ENCODE measurements at places on chromosomes 7 and 10.

GRCh38 chr7:112097524-112097923 lies 108.7 kb downstream of the DOCK4 start:
- H3K27ac ChIP-seq = no peak overlapping the region
- no peak for DNase-seq
- H3K36me3 ChIP-seq = no peaks in the 10 kb centered on the region
- H3K4me1 ChIP-seq = no peaks in the 10 kb centered on the region
- H3K4me3 ChIP-seq = no peak overlapping the region

DNA sequence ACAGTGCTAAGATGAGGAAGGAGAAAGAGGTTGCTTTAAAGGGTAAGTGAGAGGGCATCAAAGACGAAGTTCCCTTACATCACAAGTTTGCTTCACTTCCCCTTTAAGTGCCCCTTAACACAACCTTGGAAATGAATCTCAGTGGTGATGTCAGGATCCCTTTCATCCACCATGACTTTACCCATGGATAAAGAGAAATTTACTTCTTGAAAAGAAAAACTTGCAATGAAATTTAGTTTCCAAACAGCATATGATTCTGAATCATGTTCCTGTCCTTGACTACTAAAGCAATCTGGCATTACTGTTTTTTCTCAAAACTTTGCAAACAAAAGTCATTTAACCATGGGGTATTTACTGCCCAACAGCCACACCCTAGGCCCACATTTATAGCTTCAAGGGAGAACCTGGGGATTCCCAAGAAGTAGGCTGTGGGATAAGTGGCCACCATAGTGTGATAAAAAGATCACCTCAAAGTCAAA lies 135.9 kb downstream of the ITGB8 start:
- no peak overlapping the region for H3K4me3 ChIP-seq
- H3K4me1 ChIP-seq = no peaks in the 10 kb centered on the region
- peak overlapping the region; percentile 11 for H3K27ac ChIP-seq
- peak; percentile 7 for DNase-seq

DNA sequence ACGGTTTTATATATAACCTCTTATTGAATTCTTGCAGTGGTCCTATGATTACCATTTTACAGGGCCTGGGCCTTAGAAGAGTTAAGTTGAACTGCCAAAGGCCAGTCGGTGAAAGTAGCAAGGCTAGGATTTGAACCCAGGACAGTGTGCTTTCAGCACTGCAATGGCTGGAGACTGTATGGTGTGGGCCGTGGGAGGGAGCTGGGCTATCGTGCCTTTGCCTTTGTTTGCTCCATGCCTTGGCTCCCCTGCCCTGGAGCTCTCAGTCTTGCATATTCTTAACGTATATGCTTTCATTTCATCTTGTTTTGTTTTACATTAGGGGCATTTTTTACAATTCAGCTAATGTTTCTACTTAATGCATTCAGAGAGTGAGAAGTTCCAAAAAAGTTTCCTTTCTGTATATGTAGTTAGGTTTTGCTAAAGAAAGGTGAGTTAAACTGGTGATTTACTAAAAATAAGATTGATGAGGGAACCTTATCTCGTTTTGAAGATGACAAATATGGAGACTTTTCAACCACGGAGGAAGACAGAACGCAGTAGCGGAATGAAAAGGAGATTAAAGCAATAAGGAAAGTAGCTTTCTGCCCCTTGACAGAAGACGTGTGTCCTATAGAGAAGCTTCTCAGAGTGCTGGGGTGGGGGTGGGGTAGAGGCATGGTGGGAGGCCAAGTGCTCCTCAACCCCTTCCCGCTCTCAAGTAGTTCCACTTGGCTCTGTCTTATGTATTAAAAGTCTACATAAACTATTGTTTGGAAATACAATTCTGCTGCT lies 82.5 kb downstream of the RTKN2 start:
- H3K4me1 ChIP-seq = peaks cover 29% of the 10 kb centered on the region
- H3K4me3 ChIP-seq = peak overlapping the region; percentile 33
- H3K27me3 ChIP-seq = no peaks in the 10 kb centered on the region
- no peak for DNase-seq
- H3K27ac ChIP-seq = peak overlapping the region; percentile 53
- peaks cover 3% of the 10 kb centered on the region for H3K36me3 ChIP-seq

DNA sequence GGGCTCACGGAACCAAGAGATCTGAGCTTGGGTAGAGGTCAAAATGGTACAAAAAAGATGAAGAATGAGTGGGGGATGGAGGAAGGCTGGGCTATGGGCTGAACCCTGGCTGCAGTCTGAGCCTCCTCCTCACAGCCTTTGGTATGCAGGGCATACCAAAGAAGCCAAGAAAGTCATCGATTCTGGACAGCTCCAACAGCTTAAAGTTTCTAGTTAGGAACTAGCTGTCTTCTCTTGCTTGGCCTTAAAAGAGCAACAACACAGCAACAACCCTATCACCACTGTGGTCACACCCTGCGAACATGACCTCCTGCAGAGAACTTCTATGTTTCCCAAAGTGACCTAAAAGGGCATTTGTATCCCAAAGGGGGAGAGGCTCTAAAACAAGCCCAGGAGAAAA lies 126.1 kb upstream of the EFCAB10 start:
- H3K27me3 ChIP-seq = no peaks in the 10 kb centered on the region
- no peaks in the 10 kb centered on the region for H3K4me1 ChIP-seq
- H3K36me3 ChIP-seq = peaks cover 16% of the 10 kb centered on the region
- no peak overlapping the region for H3K27ac ChIP-seq
- no peak overlapping the region for H3K4me3 ChIP-seq

DNA sequence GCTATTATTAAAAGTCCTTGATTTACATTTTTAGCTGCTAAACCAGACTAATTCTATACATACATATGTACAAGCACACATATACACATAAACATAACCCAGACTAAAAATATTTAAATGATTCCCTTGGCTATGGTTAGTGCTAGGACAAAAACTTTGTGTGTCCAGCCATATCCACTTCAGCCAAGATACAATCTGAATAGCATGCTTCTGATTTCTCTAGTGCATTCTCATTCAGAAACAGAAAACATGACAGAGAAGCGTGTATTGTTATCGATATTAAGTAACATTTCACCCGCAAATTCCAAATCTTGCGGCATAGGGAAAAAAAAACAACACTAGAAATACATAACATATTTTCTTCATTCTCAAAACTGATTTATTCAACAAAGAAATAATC lies 569.3 kb downstream of the KCNMA1 start:
- H3K27ac ChIP-seq = no peak overlapping the region
- DNase-seq = no peak

- no peaks in the 10 kb centered on the region for H3K36me3 ChIP-seq
- no peaks in the 10 kb centered on the region for H3K4me1 ChIP-seq
- no peaks in the 10 kb centered on the region for H3K27me3 ChIP-seq
- no peak for DNase-seq
Measured at GRCh38 chr7:10557375-10557774, 416.3 kb upstream of the PHF14 start.

GRCh38 chr10:620417-620816 lies 69.1 kb downstream of the DIP2C start:
- peaks cover 22% of the 10 kb centered on the region for H3K4me1 ChIP-seq
- no peak for DNase-seq

- H3K27ac ChIP-seq = no peak overlapping the region
- no peaks in the 10 kb centered on the region for H3K4me1 ChIP-seq
- no peak overlapping the region for H3K4me3 ChIP-seq
- no peak for DNase-seq
- no peaks in the 10 kb centered on the region for H3K36me3 ChIP-seq
Measured at GRCh38 chr7:145263886-145264285, 428.0 kb upstream of the TPK1 start.

DNA sequence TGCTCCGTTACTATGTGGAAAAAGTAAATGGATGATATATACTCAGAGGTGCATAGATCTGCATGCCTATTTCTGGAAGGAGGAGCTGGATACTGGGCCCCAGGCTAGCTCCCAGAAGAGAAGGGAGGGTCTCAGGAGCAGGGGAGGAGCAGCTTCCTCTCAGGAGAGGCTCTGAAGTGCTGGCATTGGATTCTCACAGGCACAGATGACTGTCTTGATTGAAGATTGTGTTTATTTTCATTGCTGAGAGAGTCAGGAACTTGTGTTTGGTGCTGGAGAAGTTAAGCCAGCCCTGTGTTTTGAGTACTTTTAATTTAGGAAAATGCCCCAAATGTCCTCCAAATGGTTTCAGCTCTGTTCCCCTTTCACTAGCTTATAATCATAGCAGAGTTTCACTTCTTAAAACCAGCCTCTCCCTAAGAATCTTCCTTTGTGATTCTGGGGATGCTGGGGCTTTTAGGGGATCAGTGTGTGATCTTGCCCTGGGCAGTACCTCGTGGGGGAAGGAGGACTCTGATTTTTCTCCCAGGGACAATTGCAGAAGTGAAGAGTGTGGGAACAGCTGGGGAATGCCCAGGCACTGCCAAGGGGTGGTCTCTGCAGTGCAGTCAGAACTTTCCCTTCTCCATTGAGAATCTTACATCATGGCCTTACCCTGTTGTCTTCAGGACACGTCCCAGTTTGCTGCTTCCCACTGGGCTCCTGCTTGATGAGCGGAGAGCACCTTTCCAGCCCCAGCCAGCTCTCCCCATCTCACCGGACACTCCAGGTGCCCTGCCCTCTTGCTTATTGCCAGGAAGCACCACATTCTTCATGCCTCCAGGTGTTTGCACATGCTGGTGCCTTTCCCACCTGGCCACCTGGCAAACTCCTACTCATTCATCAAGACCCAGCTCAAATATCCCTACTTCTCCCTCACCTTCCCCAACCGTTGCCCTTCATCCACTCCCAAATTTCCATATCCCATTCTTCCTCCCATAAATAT lies 102.8 kb downstream of the ARHGAP22 start:
- DNase-seq = no peak
- no peaks in the 10 kb centered on the region for H3K27me3 ChIP-seq
- H3K4me1 ChIP-seq = peaks cover 46% of the 10 kb centered on the region
- H3K4me3 ChIP-seq = no peak overlapping the region

DNA sequence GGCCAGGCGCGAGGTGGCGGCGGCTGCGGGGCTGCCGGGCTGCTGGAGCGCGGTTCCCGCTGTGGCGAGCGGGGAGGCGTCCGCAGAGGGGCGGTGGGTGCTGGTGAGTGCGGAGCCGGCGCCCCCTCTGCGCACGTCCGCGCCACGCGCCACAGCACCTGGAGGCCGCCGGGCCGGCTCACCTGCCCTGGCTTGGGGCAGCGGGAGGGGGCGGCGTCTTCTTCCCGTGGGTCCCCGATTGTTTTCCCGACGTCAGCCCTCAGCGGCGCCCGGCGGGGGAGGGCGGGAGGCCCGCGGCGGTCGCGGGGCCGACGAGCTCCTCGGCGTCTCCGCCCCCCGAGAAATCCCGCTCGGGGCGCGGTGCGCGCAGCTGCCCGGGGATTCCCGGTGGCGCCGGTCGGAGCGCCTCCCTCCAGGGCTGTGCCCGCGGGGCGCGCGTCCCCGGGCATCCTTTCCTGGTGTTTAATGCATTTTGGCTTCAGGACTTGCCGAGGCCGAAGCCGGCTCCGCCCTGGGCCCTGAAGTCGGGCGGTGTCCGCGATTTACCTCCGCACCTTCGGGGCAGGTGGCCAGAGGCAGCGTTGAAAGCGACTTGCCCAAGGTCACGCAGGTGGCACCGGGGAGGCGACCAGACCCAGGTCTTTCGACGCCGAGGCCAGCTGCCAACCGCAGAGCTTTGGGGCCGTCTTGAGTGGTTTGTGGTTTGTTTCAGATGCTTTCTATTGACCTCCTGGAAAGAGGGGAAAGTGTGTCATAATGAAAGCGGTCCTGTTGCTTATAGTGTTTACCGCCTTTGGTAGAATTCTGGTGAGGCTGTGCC lies 561 bp downstream of the PLEKHA1 start:
- H3K27ac ChIP-seq = peak overlapping the region; percentile 99
- peak overlapping the region; percentile 94 for H3K4me3 ChIP-seq
- peaks cover 19% of the 10 kb centered on the region for H3K4me1 ChIP-seq
- H3K36me3 ChIP-seq = peaks cover 13% of the 10 kb centered on the region
- H3K27me3 ChIP-seq = peaks cover 18% of the 10 kb centered on the region

- no peaks in the 10 kb centered on the region for H3K36me3 ChIP-seq
- no peak for DNase-seq
- H3K4me1 ChIP-seq = no peaks in the 10 kb centered on the region
- no peaks in the 10 kb centered on the region for H3K27me3 ChIP-seq
Measured at GRCh38 chr7:102935450-102936115, 22.8 kb downstream of the LRRC17 start.

DNA sequence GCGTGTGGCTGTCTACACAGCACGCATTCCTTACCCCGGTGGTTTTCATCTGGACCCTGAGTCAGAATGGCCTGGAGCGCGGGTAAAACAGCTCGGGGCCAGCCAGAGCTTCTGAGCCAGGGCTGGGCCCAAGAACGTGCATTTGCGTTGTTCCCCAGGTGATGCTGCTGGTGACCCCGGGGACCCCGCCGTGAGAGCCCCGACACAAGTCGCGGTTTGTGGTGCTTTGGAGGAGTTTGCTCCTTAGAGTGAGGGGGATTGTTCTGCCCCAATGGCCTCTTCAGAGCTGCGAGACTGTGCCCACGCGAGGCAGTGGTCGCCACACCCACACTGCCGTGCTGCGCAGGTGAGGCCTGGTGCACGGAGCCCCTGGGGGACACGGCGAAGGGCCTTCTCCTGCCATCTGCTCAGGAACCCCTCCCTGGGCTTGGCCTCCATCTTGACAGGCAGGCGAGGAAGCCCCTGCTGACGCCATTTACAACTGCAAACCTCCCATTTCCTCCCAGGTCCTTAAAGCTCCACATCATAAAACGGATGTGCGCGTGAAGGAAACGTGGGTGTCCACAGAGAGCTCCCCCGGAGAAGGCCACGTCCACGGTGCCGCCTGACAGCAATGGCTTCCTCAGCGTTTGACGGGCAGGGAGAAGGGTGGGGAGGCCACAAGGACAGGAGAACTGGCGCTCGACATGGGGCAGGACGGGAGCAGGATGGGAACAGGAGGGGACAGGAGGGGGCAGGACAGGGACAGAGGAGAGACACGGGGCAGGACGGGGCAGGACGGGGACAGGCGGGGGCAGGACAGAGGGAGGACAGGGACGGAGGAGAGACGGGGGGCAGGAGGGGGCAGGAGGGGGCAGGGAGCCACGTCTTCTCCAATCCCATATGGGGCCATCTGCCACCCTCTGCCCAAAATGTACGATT lies 477.2 kb downstream of the DNAJB6 start:
- no peaks in the 10 kb centered on the region for H3K36me3 ChIP-seq
- H3K4me3 ChIP-seq = no peak overlapping the region
- DNase-seq = no peak

DNA sequence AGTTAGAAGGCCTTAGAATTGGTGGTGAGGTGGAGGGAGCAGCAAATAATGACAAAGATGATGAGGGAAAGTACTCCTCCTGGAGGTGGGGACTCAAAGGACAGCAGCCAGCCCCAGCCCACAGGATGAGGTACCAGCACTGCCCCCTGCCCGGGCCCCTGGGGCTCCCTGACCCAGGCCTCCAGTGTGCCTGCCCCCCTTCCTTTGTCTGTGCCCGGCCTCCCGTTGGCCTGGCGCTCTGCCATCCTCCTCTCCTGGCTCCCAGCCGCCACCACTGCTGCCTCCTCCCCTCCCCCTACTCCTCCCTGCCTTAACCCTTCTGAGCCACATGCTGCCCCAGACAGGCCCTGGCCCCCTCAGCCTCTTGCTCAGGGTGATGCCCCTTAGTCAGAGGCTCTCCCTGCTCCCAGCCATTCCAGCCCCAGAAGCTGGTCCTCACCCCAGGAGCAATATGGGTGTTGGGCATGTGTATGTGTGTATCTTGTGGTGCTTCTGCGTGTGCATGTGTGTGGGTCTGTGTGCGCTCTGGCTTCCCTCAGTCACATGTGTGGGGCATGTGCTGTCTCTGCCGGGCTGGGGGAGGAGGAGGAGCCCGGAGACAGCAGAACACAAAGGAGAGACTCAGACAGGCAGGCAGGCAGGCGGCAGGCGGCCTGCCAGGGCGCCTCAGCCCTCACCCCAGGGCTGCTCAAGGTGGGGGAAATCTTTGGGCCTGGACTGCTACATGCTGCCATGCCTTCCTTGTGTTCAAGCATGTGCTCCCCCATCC lies 2.6 kb downstream of the LDB1 start:
- DNase-seq = peak; percentile 24
- H3K4me3 ChIP-seq = peak overlapping the region; percentile 96
- H3K27ac ChIP-seq = peak overlapping the region; percentile 92
- no peaks in the 10 kb centered on the region for H3K27me3 ChIP-seq
- H3K4me1 ChIP-seq = peaks cover 62% of the 10 kb centered on the region

Measured in stimulated activated naive B cell treated with anti-CD40 and anti-IgM and Interleukin-4, amounts not matched to agents 10 μg/mL and 1 μg/mL and 100 μg/mL, for 72 hours (primary cell).